Sigmoid colon (tissue), 7 donors: ENCODE measurements at places on chromosomes 16 and 17.

GRCh38 chr16:15907863-15908478 is 19.6 kb upstream of the CEP20 start:
- no peaks in the 10 kb centered on the region for H3K36me3 ChIP-seq
- no peaks in the 10 kb centered on the region for H3K4me1 ChIP-seq
- peak; percentile 26 for DNase-seq
- H3K27me3 ChIP-seq, result no peaks in the 10 kb centered on the region
- no peak overlapping the region for H3K27ac ChIP-seq
- no peak overlapping the region for H3K4me3 ChIP-seq

GRCh38 chr16:66295213-66295612 is 71.3 kb upstream of the CDH5 start:
- no peaks in the 10 kb centered on the region for H3K36me3 ChIP-seq
- no peak overlapping the region for H3K4me3 ChIP-seq
- no peaks in the 10 kb centered on the region for H3K27me3 ChIP-seq
- DNase-seq, result peak; percentile 2
- no peaks in the 10 kb centered on the region for H3K4me1 ChIP-seq

DNA sequence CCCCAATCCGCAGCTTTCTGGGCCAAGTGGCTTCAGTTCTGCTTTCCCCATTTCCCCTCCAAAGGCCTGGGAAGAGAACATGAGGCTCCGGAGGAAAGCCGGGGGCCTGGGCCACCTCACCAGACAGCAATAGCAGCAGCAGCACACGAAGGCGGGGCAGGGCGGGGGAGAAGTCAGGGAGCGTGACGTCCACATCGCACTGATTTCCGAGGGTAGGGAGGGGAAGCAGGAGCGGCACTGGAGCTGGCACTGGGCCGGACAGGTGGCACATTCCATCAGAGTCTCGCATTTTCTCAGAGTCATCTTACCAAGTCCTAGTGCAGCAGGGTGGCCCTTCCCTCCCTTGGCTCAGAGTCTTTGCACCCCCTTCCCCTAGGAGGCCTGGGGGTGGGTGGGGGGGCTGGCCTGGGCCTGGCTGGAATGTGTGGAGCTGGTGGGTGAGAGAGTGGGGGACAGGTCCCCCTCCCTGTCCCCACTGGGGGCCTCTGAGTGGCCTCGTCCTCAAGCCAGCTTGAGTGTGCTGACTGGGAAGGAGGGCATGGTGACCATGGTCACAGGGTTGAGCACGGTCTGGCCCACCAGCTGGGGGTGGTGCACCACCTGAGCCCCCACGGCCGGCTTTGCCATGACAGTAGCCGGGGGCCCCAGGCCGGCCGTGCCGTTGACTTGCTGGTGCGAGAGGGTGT is 14.3 kb downstream of the MNT start:
- H3K4me1 ChIP-seq, result no peaks in the 10 kb centered on the region
- DNase-seq, result no peak
- H3K27ac ChIP-seq, result no peak overlapping the region
- no peak overlapping the region for H3K4me3 ChIP-seq
- H3K27me3 ChIP-seq, result no peaks in the 10 kb centered on the region

GRCh38 chr17:64063088-64063487 is 42.7 kb upstream of the ICAM2 start:
- no peaks in the 10 kb centered on the region for H3K27me3 ChIP-seq
- no peak overlapping the region for H3K27ac ChIP-seq

DNA sequence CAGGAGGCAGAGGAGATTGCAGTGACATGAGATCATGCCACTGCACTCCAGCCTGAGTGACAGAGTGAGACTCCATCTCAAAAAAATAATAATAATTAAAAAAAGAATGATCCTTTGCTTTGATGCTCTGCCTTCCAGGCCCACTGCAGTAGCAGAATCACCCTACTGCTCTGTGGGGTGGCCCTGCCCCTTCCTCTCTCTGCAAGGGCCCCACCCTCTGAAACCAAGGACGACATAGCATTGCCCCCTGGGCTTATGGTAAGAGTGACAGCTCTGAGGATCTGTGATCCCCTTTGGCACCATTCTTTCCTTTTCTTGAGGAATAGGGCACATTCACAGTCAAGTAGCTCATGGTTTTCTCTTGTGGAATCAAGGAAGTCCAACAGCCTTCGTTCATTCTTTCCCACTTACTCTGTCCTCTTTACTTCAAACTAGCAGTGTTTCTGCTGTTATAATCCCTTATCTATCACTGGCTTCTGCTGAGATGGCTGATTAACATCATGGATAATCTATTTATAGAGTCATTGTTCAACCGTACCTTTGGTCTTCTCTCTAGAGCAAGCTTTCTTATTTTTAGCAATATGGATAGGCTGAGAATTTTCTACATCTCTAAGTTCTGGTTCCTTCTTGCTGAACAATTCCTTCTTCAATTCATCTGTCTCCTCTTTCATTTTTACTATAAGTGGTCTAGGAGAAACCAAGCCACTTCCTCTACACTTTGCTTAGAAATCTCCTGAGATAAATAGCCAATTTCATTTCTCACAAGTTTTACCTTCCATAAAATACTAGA is 14.1 kb downstream of the RAD51C start:
- no peaks in the 10 kb centered on the region for H3K4me1 ChIP-seq
- DNase-seq, result no peak
- H3K36me3 ChIP-seq, result no peaks in the 10 kb centered on the region
- H3K4me3 ChIP-seq, result no peak overlapping the region
- H3K27me3 ChIP-seq, result no peaks in the 10 kb centered on the region

DNA sequence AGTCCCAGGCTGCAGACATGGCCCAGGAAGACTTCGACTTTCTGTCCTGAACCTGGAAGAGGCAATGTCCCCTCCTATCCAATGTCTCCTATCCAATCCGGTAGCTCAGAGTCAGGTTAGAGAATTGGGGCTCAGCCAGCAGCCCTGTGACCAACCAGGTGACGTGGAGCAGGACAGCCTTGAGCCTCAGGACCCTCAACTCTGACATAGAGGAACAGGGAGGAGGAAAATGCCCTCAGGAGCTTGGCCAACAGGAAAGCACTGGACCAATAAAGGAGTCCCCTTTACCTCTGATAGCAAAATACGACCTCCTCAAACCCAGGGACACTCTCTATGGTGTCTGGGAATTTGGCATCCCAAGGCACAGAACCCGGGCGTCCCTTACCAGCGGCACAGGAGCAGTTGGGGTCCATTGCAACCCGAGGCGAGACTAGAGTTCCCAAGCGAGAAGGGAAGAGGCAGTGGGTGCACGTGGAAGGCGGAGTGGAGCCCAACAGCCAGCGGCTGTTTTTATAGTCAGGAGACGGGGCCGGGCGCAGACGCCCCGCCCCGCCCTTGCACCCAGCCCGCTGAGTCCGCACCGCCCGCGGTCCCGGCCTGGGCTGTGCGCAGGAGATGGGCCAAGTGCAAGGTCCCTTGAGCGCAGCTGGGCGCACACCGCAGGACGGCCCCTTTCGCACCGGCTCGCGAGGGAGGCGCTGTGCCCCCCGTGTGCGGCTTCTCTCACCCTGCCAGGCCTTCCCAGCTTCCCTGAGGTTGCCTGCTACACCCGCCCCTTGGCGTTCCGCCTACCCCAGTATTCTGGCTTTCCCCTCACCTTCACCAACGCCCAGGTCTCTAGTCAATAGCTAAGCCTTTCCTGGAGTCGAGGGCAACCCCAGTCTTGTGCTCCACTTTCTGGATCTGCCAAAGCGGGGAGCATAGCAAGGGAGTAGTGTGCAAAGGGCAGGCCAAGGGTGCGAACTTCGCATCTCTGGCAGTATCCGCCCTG is at the start of gene MT1G:
Gene MT1G (minus strand): TSS at position 485 of the 991 bp plus-strand sequence. CDS start 72 bp downstream, at position 413.
- DNase-seq, result peak; percentile 80
- H3K4me3 ChIP-seq, result no peak within 1 kb of the TSS
- H3K27me3 ChIP-seq, result peaks cover 99% of the 10 kb centered on the region
- H3K4me1 ChIP-seq, result no peaks in the 10 kb centered on the region
- no peak within 1 kb of the TSS for H3K27ac ChIP-seq

GRCh38 chr17:48426019-48426665 is 3.9 kb downstream of the SKAP1 start:
- no peak overlapping the region for H3K4me3 ChIP-seq
- H3K36me3 ChIP-seq, result no peaks in the 10 kb centered on the region
- no peaks in the 10 kb centered on the region for H3K4me1 ChIP-seq
- H3K27me3 ChIP-seq, result peaks cover 16% of the 10 kb centered on the region
- DNase-seq, result no peak

DNA sequence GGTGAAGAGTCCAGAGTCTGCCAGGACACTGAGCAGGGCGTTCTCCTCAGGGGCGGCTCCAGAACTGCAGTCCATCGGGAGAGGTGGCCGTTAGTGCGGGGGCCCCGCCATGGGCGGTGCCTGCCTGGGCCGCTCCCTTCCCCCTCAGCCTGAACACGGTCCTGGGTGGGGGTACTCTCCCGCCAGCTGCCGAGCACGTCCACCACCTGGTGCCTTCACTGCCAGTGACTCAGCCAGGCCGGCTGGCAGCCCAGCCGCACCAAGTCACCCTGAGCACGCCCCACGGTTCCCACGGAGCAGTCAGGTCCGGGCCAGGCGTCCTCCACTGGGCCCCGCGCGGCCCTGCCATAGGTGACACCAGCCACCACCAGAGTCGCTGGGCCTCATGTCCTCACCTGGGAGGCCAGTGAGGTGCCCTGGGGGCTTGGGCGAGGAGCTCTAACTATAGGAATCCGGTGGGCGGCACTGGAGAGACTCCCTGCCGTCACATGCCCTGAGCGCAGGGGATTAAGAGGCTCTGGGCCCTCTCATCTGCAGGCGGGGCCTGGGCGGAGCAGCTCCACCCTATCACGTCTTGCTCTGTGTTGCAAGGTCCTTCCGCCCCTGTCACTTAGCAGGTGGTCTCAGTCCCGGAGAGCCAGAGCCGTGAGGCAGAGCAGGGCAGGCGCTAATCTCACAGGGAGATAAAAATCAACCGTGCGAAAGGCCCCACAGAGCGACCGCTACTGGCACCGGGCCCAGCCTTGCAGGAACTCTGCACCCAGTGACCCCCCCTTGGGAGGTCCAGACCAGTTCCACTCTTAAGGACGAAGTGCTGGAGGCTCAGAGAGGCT is 14.3 kb downstream of the PIEZO1 start:
- no peaks in the 10 kb centered on the region for H3K27me3 ChIP-seq
- peak overlapping the region; percentile 97 for H3K27ac ChIP-seq
- DNase-seq, result peak; percentile 94

DNA sequence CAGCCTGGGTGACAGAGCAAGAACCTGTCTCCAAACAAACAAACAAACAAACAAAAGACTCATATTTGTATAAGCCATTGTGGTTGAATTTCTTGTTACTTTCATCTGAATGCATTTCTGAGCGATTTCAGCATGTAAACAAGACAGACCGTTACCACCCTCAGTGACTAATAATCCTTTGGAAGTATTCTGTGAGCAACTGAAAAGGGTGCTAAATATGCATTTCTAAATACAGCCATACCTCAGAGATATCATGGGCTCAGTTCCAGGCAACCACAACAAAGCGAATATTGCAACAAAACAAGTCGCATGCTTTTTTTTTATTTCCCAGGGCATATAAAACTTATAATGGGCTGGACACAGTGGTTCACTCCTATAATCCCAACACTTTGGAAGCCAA is 109.0 kb downstream of the USP31 start:
- H3K27me3 ChIP-seq, result no peaks in the 10 kb centered on the region
- no peak overlapping the region for H3K27ac ChIP-seq
- H3K4me3 ChIP-seq, result no peak overlapping the region

GRCh38 chr17:8465356-8465755 is 29.7 kb downstream of the NDEL1 start:
- H3K4me3 ChIP-seq, result no peak overlapping the region
- no peak overlapping the region for H3K27ac ChIP-seq
- no peaks in the 10 kb centered on the region for H3K27me3 ChIP-seq
- H3K4me1 ChIP-seq, result no peaks in the 10 kb centered on the region
- DNase-seq, result no peak
- H3K36me3 ChIP-seq, result peaks cover 16% of the 10 kb centered on the region

GRCh38 chr16:26765087-26765486 is 301.6 kb upstream of the C16orf82 start:
- DNase-seq, result no peak
- no peaks in the 10 kb centered on the region for H3K4me1 ChIP-seq
- H3K36me3 ChIP-seq, result no peaks in the 10 kb centered on the region

DNA sequence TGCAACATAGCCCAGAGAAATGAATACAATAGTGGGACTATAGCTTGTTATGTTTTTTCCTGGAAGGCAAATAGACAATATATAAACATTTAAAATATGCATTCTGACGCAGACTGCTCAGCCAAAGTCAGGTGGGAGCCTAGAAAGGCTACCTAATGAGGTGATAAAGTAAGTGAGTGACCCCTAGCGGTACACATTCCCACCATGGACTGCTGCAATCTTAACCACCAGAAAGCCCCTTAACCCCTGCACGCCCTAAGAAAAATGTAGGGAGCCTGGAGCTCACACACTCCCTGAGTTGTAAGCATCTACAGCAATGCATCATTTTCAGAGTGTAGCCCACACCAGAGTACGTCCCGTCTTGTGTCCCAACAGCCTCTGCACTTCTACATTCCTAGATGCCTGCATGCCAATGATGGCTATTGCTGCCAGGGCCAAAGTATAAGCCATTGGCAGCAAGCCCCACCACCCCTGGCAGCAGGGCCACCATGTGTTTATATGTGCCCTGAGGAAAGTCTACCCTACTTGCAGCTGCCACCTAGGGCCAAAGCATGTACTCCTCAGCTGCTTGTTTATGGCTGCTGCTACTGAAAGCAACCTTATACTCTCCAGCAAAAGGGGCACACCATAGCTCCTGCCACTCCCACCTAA is 127.6 kb downstream of the KIF2B start:
- no peak for DNase-seq
- H3K4me3 ChIP-seq, result no peak overlapping the region
- no peaks in the 10 kb centered on the region for H3K27me3 ChIP-seq
- H3K36me3 ChIP-seq, result no peaks in the 10 kb centered on the region
- no peaks in the 10 kb centered on the region for H3K4me1 ChIP-seq

- H3K4me3 ChIP-seq, result no peak overlapping the region
- H3K36me3 ChIP-seq, result no peaks in the 10 kb centered on the region
- H3K4me1 ChIP-seq, result no peaks in the 10 kb centered on the region
- H3K27me3 ChIP-seq, result no peaks in the 10 kb centered on the region
- H3K27ac ChIP-seq, result no peak overlapping the region
- no peak for DNase-seq
Measured at GRCh38 chr16:66344533-66345145, 21.9 kb upstream of the CDH5 start.

DNA sequence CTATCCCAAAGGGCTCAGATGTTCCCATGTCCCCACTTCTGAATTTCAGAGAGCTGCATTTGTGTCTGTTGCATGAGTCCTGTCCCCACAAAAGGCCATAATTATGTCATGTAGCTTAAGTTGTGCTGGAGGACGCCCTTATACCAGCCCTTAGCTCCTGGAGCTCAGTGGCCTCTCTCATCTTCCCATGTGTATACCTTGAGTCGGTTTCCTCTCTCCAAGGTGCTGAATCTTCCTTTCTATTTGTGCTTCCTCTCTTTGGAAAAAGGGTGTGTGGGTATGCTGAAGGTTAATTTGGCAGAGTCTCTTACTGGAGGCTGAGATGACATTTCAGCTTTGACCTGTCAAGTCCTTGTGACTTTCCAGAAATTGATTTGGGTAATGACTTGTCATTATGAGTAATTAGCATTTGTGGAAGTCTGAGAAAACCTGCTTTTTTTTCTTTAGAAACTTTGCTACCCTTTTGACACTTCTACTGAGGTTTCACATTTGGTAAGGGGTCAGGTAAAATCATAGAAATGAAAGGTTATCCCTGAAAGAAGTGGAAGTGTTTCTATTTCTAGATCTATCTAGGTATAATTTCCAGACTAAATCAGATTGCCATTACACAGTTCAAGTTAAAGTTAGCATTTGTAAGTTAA is 185.4 kb downstream of the ABCC12 start:
- H3K27me3 ChIP-seq, result no peaks in the 10 kb centered on the region
- H3K4me3 ChIP-seq, result no peak overlapping the region
- no peaks in the 10 kb centered on the region for H3K36me3 ChIP-seq
- DNase-seq, result no peak
- no peak overlapping the region for H3K27ac ChIP-seq
- H3K4me1 ChIP-seq, result no peaks in the 10 kb centered on the region
